ENCODE measurements at places on chromosomes 13 and 19.

DNA sequence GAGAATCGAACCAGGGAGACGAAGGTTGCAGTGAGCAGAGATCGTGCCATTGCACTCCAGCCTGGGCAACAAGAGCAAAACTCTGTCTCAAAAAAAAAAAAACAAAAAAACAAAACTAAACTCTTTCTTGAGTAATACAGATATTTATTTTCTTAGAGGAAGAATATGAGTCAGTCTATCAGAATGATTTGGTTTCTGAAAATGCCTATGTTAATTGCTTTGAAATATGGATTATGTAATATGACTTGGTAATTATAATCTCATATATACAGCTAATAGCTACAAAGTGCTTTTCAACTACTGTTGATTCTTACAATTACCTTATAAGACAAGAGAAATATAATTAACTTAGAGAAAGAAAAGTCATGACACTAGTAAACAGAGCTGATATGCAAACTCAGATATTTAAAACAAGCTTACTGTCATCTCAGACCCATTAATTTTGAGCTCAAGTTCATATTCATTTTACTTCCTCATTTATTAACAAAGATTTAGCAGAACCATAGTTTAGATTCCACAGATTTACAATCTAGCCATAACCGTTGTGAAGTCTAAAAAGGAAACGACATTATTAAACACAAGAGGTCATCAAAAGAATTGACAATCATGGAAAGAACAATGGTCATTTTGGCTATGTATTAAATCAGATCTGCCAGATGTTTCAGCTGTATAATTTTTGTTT, 88.0 kb downstream of the TBC1D4 start:
- no peak for DNase-seq

- DNase-seq: no peak
Measured at GRCh38 chr19:16019691-16020448, 56.4 kb upstream of the TPM4 start.

DNA sequence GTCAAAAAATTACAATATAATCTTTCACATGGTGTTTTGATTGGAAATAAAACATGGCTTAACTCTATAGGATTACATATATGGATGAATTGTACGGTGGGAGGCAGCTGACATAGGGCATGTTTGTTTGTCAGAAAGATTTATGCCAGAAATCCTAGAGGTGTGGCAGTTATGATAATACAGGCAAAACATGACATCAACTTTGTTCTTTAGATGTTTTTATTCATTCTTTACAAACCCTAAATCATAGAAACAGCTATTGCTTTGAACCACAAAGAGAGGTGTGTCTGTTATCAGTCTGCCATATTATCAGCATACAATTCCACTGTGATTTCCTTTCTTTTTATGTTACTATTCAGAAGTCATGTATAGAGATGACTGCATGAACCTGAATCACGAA, 8.2 kb upstream of the CLDN10 start:
- DNase-seq: no peak

DNA sequence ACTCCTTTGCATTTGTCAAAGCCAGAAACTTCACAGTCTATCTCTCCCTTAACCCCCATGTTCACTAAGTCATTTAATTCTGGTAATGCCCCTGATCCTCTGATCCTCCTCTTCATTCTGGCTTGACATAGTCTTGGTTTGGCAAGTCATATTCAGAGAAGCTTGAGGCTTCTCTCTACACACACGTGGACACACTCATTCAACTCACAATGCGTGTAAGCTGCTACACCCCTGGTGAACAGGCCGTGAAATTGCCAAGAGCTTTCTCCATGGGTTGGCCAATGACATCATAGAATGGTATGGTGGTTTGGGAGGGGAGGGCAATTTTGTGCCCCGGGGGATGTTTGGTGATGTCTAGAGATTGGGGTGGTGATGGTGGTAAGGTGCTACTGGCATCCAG, 47.9 kb upstream of the FLT1 start:
- DNase-seq: no peak

- no peak for DNase-seq
Measured at GRCh38 chr13:110625771-110626321, 10.5 kb downstream of the NAXD start.

DNA sequence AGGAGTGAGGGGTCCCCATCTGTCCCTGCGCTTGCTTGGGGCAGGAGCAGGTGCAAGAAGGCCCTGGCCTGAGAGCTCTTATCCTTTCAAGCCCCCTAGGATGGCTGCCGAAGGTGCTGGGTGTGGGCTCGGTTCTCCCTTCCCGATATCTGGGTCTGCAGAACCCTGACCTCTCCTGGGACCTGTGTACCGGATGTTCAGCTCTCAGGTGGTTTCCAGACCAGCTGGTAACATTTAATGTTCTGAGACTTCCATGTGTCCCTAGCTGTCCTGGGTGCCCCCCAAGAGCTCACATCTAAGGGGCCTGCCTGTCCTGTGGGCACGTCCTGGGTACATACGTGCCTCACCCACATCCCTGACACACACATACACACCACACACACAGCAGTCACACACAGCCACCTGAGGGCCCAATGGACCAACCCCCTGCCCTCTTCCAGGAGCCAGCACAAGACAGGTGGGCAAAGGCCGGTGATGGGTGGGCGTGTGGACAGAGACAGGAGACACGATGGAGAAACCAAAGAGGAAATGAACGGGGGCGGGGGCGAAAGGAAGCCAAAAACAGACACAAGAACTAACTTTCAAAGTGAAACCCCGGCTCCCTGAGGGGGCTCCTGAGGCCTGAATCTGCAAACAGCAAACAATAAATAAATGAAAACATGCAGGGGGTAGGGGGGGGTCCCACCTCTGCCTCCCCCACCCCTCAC, 124.3 kb downstream of the PTPRS start:
- no peak for DNase-seq

GRCh38 chr19:612941-613340, 20.4 kb downstream of the POLRMT start:
- DNase-seq: no peak

GRCh38 chr19:35719402-35720162, 1.8 kb downstream of the KMT2B start:
- DNase-seq: no peak
